Camera-type eye (tissue), 1 donor: ENCODE measurements at places on chromosomes 5 and 9. TPM values are rescaled to one million over a fixed set of nuclear protein-coding genes. Genes with fewer than 3 reads are reported as not detected.

ASS1 gene
- 52.0 TPM for total RNA-seq

EMB gene
- 17.9 TPM for total RNA-seq

ZNF618 gene
- 29.5 TPM for total RNA-seq

PDLIM4 gene
- 15.4 TPM for total RNA-seq

SLC6A7 gene
- total RNA-seq = 0.11 TPM

ARSI gene
- 23.5 TPM for total RNA-seq

ZNF454 gene
- 21.7 TPM for total RNA-seq

CCL28 gene
- total RNA-seq = 13.4 TPM

QRFP gene
- not detected for total RNA-seq

RNF224 gene
- total RNA-seq = not detected

FRMD3 gene
- 32.1 TPM for total RNA-seq

CCL27 gene
- not detected for total RNA-seq

MCIDAS gene
- total RNA-seq = not detected

ALG2 gene
- 32.4 TPM for total RNA-seq

PCSK1 gene
- total RNA-seq = 2.5 TPM

SYK gene
- total RNA-seq = 5.9 TPM

PLPP7 gene
- total RNA-seq = 15.3 TPM

PAPPA gene
- 7.4 TPM for total RNA-seq

FCHSD1 gene
- 20.8 TPM for total RNA-seq
